ENCODE measurements at places on chromosomes 6 and 20.

GRCh38 chr6:116218172-116218633 lies 35.7 kb downstream of the TSPYL4 start:
- no peak for DNase-seq

GRCh38 chr20:1618954-1619540 lies 762 bp downstream of the SIRPB1 start:
- DNase-seq = no peak

- DNase-seq = no peak
These were observed 85.8 kb downstream of the ZFP64 start for GRCh38 chr20:52105442-52106422.

DNA sequence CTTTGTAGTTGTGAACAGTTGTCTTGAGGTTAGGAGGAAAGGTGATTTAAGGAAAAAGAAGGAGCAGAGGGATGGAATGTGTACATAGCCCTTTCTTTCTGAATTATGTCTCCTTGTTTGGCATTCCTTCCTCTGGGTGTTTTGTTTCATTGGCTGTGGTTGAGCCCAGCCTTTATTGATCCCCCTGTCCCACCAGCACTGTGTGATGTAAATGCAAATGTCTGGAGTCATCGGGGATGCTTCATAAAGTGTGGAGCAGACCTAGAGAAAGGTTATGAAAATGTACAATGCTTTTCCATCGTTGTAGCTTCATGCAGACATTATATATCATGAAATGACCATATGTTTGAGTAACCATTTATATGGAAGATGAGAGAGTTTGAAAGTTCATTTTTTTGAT lies 164.5 kb downstream of the PLCB1 start:
- DNase-seq = no peak

DNA sequence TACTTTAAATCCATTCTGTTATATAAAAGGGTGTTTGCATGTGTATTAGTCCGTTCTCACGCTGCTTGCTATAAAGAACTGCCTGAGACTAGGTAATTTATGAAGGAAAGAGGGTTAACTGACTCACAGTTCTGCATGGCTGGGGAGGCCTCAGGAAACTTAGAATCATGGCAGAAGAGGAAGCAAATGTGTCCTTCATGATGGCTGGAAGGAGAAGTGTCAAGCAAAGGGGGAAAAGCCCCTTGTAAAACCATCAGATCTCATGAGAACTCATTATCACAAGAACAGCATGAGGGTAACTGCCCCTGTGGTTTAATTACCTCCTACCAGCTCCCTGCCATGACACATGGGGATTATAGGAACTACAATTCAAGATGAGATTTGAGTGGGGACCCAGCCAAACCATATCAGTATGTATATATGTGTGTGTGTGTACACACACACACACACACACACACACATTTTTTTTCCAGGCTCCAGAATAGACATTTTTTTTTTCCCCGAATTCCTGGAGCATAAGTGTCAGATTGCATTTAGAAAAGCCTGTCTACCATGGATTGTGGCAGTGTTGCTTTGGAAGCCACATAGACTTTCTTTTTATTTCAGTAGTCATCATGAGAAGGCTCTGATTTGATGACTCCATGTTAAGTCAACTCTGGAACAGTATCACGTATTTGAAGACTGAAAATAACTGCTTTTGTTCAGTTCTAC lies 31.5 kb downstream of the KDM1B start:
- DNase-seq = no peak
